ENCODE measurements at places on chromosomes 7 and 10.

DNA sequence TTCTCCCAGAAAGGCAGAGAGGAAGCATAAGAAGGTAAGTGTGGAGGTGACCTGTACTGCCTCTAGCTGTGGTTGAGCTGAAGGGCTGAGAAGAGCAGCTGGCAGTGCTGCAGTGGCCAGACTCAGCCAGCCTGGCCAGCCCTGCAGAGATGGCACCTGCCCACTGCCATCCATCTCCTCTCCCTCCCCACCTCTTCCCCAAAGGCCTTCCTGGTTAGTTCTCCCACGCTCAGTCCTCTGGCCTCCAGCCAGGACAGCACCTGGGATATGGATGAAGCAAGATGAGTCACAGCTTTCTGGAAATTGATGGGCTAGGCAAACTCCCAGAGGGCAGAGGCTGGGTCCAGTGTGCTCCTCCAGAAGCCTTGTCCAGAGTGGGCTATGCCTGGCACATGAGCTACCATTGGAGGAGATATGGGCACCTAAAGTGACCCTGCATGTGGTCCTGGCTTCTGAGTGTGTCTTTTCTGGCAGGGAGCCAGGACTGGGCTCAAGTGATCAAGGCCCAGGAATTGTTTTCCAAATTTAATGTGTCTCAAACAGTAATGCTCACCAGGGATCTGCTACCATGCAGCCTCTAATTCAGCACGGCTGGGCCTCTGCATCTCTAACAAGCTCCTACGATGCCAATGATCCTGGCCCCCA lies 81.0 kb upstream of the CACUL1 start:
- no peak for DNase-seq

DNA sequence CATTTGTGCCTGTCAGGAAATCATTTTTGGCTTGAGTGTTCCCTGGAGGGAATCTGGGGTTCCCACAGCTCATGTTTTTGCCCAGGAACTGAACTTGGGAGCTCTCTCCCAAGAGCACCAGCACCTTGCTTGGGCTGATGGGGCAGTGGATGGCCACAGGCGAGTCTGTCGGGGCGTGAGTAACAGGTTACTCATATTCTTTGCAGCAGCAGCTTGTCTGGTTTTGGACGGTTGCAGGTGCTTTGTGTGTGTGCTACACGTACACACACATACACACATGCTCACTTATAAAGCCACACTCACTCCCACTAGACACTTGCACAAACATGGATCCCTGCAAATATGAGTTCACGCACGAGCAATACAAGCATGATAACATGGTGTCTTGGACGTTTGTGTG lies 2.9 kb upstream of the PALD1 start:
- no peak for DNase-seq

GRCh38 chr10:45407542-45407941 lies 33.5 kb downstream of the ALOX5 start:
- DNase-seq, result no peak

GRCh38 chr10:74194545-74194944 lies 43.5 kb downstream of the ADK start:
- DNase-seq, result no peak

- no peak for DNase-seq
These were observed 179.5 kb upstream of the PHF14 start for GRCh38 chr7:10793995-10794775.

Data from left ventricle myocardium superior (tissue), 1 donor.